ENCODE measurements at places on chromosomes 5 and 9. TPM values are rescaled to one million over a fixed set of nuclear protein-coding genes. Genes with fewer than 3 reads are reported as not detected.

NXNL2 gene
- total RNA-seq: not detected

GRCh38 chr9:101126556-101126955, 98.0 kb downstream of the PLPPR1 start:
- DNase-seq: no peak

DNA sequence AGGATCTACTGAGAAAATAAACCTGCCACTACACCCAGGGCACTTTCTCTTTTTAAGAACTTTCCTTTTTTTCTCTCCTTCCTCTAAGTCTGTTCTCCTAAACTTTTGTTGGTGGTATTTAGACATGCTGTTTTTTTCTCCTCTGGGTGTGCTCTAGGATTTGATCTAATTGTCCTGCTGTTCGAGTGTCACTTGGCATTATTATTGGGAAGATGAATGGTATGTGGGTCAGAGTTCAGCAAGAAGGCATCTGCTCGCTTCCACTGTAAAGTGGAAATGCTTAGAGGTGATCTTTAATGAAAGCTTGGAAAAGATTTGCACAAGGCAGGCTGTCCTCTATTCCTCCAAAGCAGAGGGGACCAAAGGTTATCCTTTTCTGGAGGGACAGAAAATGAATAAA, 1.3 kb upstream of the PLPPR1 start:
- DNase-seq: no peak

DNA sequence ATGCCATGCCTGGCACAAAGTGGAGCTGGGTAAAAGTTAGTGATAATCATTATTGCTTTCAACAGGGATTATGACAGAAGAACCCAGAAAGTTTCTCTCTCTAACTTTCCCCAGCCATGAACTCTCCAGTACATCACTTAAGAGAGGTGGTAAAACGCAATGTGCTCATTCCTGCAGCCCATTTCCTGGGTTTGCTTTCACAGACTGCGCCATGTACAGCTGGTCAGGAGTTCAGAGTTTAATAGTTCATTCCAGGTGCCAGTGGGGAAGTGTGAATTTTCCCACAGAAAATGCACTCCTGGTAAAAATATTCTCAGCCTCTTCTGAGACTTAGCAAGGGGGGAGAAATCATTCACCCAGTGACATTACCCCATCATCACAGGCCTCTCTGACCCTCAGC, 35.5 kb downstream of the ADAM19 start:
- no peak for DNase-seq

INSL4 gene
- total RNA-seq: not detected

HTR1A gene
- total RNA-seq: not detected

- no peak for DNase-seq
Observed at GRCh38 chr5:16903480-16904300, 32.4 kb downstream of the MYO10 start.

FBXO10 gene
- total RNA-seq: 3.4 TPM

PDZD2 gene
- 1.8 TPM for total RNA-seq

- no peak for DNase-seq
Observed at GRCh38 chr5:139422307-139422893, 16.9 kb downstream of the DNAJC18 start.

DMRT2 gene
- 3.1 TPM for total RNA-seq

GRCh38 chr9:115964710-115965347, 188.8 kb upstream of the PAPPA start:
- no peak for DNase-seq

PRDM9 gene
- not detected for total RNA-seq

DNA sequence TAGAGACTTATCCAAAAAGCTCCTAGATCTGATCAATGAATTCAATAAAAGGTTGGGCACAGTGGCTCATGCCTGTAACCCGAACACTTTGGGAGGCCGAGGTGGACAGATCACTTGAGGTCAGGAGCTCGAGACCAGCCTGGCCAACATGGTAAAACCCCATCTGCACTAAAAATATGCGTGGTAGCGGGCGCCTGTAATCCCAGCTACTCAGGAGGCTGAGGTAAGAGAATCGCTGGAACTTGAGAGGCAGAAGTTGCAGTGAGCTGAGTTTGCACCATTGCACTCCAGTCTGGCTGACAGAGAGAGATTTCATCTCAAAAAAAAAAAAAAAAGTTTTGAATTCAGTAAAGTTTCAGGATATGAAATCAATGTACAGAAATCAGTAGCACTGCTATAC, 20.0 kb downstream of the DCTN4 start:
- no peak for DNase-seq

DNA sequence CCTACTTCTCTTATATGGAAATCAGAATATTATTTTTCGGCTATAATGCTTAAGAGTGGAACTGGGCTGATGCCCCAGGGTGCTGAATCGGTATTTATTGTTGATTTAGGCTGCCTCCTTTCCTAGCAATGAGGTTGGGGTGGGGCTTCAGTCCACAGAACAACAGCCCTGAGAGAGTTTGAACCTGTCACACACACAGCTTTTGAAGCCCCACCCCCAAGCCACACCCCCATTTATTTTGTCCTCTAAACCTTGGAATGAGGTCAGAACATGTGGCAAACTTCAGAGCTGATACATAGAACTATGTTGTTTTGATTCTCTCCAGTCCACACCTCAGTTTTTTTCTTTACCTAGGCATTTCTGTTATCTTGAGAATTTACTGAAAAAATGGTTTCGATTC, 51.7 kb upstream of the CAMK4 start:
- DNase-seq: peak; percentile 5

DNA sequence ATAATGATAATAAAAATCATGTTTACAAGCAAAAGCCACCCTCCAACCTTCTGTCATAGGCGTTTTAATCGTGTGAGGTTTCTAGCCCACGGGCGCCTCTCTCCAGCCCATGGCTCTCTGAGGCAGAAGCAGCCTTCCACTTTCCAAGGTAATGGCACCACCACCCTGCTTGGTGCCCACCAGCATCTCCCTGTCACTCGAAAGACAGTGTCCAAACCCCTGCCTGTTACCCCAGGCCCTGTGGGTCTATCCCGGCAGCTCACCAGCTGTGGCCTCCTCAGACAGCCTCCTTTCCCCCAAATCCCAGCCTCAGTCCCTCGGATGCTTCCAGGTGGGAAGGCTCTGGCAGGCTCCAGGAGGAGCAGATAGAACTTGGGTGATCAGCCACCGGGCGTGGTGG, 123.8 kb upstream of the LPCAT1 start:
- no peak for DNase-seq

OCLN gene
- 134 TPM for total RNA-seq
